ENCODE measurements at places on chromosomes 5 and 9. TPM values are rescaled to one million over a fixed set of nuclear protein-coding genes. Genes with fewer than 3 reads are reported as not detected.
A peak's percentile ranks its signal among the peaks of the same experiment; 100 is the strongest.

BHMT2 gene
- total RNA-seq: not detected

SMIM3 gene
- 52.2 TPM for total RNA-seq

TSLP gene
- total RNA-seq: 0.07 TPM

BAAT gene
- total RNA-seq: 41.8 TPM

F12 gene
- 16.5 TPM for total RNA-seq

IFNA21 gene
- total RNA-seq: not detected

OLFML2A gene
- 2.6 TPM for total RNA-seq

CENPH gene
- 10.8 TPM for total RNA-seq

GRCh38 chr5:124736082-124736804, 10.2 kb downstream of the ZNF608 start:
- DNase-seq: no peak

GRCh38 chr5:109563189-109563588, 126.5 kb upstream of the MAN2A1 start:
- DNase-seq: no peak

DNA sequence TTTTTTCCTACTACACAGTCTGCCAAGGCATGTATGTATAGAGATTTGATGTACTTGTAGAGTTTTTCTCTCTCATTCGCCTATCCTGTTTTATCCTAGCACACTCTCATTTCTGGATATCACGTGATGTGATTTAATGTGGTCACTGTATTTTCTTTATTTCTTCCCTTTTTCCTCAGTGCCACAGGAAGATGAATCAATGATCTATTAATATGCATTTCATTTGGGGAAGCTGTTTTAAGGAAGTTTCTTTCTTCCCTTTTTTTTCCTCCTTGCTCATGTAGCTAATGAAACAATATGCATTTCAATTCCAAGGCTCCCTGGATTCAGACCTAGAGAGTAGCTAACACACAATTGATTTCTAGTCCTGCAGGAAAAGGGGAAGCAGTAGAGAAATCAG, 506.3 kb upstream of the WWC1 start:
- DNase-seq: no peak

DNA sequence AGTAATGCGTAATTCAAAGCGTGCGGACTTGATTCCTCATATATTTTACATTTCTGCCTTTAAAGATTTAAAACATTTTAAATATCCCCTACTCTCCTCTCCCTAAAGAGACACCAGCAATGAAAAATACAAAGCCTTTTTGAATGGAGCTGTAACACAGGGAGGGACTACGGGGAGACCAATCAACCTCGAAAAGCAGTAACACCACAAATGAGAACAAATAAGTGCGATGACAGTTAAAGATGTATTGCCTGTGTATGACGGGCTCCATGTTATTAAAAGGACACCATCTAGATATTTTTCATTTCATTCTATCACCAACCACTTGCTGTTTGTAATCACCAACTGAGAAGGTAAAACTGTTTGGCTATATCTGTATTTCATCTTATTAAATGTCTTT, 230.3 kb upstream of the TBCA start:
- no peak for DNase-seq

DNA sequence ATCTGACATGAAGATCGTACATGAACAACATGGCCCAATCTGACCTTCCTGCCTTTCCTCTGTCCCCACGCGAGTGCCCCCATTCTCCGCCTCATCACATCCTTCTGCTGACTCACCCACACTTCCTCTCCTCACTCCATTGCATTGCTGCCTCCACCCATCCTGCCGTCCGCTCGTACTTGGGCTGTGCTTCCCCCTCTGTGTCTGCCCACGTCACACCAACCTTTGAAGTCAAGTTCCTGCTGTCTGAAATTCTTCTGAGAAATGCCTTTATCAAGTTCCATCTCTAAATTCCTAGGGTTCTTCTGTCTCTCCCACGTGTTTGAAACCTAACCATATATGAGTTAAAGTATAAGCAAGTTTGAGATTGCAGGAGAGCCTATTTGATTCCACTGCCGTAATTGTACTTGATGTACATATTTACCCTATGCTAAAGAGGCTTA, 18.0 kb upstream of the STARD4 start:
- DNase-seq: peak; percentile 76

- DNase-seq: no peak
Measured at GRCh38 chr5:53017383-53017782, 28.2 kb downstream of the ITGA2 start.

GRCh38 chr5:116766470-116766947, 191.9 kb upstream of the SEMA6A start:
- DNase-seq: peak; percentile 73

GRCh38 chr9:4590430-4591122, 71.5 kb upstream of the PLPP6 start:
- DNase-seq: no peak

DNA sequence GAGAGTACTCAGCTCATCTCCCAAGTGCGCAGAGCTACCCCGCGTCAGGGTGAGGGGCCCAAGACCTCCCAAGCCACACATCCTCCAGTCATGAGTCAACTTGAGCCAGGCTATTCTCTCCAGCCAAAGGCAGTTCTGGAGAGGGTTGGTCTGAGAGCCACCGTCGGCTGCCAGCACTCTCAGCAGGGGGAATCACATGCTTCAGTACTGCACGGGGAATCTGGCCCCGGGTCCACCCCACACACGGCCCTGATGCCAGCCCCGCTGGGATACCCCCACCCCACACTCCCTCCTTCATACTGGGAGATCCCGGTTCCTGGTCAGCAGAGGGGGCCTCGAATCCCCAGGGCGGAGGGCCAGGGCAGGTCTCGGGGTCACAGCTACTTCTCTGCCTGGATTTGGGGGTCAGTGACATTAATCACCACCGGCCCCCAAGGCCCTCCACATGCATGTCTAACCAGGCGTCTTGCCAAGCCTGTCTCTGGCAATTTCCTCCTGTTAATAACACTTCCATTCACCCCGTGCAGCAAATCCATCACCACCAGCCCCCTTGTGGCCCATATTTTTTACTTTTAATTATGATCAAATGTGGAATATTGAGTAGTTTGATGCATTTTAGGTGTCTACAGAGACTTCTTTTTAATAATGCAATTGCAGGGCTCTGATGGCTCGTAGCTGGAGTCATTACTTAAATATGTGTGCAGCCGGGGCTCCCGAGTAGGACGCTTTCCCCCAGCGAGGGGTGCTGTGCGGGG, 102.9 kb upstream of the PPP1R26 start:
- no peak for DNase-seq

GRCh38 chr9:89734600-89735041, 129.8 kb downstream of the GADD45G start:
- no peak for DNase-seq

DNA sequence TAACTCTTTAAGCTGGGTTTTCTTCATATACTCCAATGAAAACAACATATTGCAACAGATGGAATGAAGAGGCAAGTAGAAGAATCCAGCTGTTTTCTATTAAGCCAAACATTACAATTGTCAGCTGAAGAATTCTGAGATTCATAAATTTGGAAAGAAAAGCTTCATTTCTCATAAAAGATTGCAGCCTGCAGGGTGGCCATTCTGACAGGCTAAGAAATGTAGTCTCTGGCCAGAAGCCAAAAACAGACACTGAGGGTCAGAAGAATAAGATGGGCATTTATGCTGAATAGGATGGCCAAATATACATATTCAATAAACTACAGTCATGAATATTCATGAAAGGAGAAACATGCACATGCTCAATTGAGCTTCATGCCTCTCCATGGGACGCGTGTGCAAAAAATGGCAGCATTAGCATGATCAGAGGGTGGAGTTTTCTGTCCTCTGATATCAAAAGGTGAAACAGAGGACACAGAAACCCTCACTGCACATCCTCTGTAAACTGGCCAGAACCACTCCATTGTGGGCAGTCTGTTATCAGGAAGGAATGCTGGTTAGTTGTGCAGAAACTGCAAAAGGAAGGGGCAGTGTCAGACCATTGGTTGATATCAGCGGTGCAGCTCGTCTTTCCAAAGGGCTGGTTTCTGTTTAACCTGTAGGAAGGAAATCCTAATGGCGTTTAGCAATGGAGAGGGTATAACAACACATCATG, 50.2 kb downstream of the FXN start:
- peak; percentile 23 for DNase-seq

DNA sequence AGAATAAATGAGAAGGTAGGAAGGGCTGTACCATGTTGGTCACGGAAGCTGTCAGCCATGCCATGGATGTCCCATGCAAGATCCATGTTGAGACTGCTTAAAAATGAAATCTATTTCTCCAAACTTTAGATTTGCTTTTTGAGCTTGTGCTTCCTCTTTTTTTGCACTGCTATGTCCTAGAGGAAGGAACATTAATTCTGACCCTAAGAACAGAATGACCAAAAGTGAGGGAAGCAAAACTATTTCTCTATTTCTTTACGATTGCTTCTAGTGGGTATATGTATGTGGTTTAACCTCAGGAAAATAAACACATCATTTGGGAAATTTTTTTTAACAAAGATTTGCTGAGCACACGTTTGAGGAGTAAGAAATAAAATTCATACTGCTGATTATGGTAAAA, 84.6 kb downstream of the USP20 start:
- DNase-seq: no peak

DNA sequence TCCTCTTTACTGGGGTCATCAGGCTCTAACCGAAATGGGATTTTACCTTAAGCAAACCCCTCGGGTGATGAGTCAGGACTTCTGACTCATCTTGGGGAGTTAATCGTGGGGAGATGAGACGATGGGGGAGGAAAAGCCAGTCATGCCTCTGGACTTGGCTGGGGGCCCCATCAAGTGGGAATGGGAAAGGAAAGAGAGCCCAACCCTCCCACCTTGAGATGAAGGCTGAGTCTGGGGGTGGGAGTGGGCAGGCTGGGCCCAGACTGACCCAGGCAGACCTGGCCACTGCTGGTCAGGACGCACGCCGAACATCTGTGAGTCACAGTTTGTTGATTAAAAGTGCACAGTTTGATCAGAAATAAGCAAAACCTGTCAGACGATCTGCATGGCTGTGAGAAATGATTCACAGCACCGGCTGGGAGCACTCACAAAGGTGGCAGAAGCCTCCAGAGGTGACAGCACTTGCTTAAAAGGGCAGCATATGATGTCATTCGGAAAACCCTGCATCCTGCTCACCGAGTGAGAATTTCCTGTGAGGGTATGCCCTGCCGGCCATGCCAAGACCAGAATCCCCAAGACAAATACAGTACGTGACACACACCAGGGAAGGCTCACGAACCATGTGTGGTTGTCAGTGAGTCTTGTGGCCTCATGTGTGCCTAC, 50.0 kb upstream of the SLC25A51 start:
- peak; percentile 48 for DNase-seq

DNA sequence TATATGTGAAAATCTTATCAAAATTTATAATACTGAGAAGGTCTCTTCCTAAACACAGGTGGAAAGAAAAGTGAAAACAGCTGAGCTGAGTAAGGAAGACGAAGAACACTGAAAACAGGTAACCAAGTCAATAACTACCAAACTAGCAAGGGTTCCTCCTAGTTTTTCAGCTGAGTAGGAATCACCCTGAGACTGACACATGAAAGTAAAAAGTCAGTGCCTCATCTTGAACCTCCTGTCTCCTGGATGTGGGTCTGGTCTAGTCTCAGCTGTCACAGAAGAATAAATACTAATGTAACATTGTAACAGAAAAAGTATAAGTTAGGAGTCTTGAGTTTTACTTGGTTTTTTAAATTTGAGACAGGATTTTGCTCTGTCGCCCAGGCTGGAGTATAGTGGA, 121.0 kb downstream of the MEF2C start:
- DNase-seq: no peak

- no peak for DNase-seq
Measured at GRCh38 chr9:92740009-92740408, 24.6 kb downstream of the BICD2 start.

- peak; percentile 49 for DNase-seq
Measured at GRCh38 chr9:34929506-34930102, 28.5 kb upstream of the PHF24 start.

DNA sequence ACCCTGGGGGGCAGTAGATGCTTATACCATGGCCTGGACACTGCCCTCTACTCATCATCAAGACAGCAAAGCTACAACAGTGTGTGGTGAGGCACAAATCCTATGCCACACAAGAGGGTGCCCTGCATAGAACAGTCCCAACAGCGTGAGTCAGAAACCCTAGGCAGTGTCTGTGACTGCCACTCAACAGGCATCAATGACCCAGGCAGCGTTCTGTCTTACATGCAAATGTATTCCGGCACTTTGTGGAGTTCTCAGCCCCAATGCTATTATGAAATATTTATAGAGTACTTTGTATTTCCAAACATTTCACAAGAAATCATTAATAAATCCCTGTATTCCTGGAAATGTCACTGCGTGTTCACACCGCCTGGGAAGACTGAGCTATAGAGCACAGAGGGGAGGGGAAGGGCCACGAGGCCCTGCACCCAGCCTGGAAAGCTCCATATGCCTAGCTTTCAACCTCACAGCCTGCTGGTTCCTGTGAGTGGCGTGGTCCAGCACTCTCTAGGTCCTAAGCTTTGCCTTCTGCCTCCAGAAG, 77.7 kb downstream of the NIPSNAP3B start:
- no peak for DNase-seq

- no peak for DNase-seq
Measured at GRCh38 chr5:55714339-55714738, 2.2 kb upstream of the SLC38A9 start.

GRCh38 chr9:113542741-113543140, 79.2 kb downstream of the RGS3 start:
- no peak for DNase-seq

DNA sequence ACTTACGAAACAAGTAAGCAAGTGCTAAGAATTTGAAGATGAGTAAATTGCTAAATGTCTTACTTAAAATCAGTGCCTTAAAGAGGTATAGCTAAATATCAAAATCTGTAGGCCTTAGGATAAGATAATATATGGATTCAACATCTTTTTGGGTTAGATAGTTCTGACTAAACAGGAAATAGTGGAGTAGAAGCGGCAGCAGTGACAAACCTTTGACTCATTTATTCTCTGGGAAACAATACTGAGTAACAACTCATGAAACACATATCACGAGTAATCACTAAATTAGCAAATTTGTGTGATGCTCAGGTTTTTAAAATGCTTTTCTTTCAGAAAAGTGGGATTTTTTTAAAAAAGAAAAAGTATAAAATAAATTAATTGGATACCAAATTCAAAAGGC, 762.1 kb upstream of the TYRP1 start:
- DNase-seq: no peak

GRCh38 chr5:139049780-139050179, 148.4 kb downstream of the SIL1 start:
- DNase-seq: no peak

All from hepatocyte (in vitro differentiated cells).